Omental fat pad (tissue), 4 donors: ENCODE measurements at places on chromosomes 2 and 18.

GRCh38 chr18:38933910-38934510 lies 1368.4 kb upstream of the CELF4 start:
- no peak for DNase-seq

- no peak for DNase-seq
Observed at GRCh38 chr2:69634196-69634821, 9.2 kb downstream of the AAK1 start.

DNA sequence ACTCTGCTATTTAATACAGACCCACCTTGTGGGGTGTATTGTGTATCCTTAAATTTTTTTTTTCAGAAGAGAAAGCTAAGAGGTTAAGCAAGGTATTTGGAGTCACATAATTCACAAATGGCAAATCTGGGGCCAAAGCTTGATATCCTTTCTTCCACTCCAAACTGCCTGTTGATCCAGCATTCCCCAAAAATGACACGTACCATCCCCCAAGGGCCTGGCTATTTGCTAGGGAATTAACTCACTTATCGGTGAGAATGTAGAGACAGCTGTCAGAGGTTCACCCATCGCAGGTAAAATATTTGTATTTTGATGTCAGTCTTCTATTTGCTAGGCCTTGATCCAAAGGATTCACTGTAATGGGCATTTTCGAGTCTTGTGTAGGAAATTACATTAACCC lies 103.6 kb upstream of the FZD7 start:
- DNase-seq = no peak

- DNase-seq = no peak
Observed at GRCh38 chr18:79876497-79876896, 75.0 kb downstream of the SLC66A2 start.

DNA sequence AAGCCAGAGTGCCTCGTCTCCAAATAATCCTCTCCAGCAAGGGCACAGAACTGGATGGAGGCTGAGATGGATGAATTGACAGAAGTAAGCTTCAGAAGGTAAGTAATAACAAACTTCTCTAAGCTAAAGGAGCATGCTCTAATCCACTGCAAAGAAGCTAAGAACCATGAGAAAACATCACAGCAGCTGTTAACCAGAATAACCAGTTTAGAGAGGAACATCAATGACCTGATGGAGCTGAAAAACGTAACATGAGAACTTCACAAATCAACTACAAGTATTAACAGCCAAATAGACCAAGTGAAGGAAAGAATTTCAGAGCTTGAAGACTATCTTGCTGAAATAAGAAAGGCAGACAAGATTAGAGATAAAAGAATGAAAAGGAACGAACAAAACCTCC lies 32.3 kb downstream of the WDPCP start:
- no peak for DNase-seq

DNA sequence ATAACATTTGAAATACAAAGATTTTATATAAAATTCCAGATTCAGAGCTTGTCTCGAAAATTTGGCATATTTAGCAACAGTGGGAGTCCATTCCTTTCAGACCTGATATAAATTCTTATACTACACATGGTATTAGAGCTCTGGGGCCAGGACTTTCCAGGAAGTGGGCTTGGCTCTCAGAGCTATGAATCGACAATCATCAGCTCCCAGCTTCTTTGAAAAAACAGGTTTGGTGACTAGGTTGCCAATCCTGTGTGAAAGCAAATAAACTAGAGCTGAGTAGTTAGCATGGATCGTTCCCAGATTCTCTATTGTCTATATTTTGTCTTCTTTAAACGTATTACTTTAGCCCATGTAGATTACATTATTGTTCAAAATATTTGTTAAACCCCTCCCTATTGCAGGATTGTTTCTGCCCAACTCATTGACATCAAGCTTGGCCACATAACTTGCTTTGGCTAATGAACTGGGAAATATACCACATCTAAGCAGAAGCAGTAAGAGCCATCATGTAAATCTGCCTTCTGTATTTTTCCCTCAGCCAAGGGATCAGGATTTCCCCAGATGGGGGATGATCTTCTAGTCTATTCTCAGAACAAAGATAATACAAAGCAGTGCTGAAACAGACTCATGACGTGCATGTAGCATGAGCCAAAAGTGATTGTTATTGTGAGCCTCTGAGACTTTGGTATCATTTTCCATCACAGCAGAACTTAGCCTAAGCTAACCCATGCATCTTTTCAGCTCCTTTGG lies 105.4 kb downstream of the KCNH7 start:
- DNase-seq = no peak
